ENCODE measurements at places on chromosomes 12 and 14. TPM values are rescaled to one million over a fixed set of nuclear protein-coding genes. Genes with fewer than 3 reads are reported as not detected.

GRCh38 chr12:30679241-30679640 is 16.4 kb downstream of the IPO8 start:
- no peak for DNase-seq

GRCh38 chr12:130514149-130514551 is 176.5 kb downstream of the PIWIL1 start:
- DNase-seq = no peak

DNA sequence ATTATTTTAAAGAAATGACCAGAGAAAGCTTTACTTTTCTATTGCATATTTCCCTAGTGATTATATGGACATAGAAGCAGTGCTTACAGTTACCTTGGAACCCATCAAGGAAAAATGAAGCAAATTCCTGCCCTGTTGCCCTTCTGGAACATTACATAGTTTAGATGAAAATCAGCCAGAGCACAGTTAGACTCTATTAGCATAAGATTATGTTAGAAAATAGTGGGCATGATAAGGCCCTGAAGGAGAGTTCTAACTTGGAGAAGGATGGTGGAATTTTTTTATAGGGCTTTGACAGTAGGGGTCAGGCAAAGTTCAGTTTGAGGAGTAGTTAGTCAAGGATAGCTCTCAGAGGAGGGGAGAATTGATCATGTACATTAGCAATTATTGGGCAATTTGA is 74.3 kb downstream of the FUT8 start:
- no peak for DNase-seq

DNA sequence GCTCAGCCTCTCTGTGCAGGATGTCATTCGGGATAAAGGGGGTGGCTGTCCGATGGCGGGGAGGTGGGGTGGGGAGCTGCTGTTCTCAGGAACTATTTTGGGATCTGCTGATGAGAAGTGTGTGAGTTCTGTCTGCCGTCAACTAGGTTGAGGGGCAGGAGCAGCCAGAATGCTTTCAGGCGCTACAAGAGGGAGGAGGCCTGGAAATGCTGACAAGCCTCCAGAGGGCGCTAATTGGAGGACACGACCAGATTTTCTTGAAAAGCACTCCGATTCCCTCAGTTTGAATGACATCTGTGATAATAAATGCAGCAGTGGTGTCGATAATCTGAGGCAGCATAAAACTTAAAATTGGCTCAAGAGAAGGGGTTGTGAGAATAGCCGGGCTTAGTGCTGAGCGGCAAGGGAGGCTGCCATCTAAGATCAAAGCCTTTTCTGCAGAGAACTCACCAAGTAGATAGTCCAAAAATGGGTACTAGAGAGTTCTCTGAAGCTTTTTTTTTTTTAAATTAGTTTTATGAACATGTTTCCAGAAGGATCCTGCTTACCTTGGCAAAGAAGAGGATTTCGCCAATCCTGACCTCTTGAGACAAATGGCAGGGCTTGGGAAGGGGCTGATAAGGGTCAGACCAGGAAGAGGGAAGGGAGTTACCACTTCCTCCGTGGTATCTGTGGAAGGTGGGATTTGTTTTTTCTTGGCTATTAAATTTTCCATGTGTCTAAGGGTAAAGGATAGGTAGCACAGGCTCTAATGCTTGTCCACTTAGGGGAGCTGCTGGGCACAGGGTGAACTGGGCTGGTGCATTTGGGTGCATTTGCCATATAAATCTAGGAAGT is 94.4 kb downstream of the CRACR2A start:
- DNase-seq = peak; percentile 6

DNA sequence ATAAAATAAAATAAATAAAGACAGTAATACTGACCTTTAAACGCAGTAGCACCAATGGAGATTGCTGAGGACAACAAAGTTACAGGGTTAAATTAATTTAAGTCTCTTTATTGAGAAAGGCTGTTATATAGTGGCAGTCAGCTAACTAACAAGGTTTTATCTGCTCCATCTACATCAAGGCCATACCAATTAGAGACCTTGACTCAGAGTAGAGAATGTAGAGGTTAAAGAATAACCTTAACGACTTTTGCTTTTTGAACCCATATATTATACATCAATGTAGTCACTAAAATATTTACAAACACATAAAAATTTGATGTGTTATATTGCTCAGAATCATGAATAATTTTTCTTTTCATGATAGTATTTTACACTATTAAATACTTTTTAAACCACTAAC is 21.6 kb downstream of the OSBPL8 start:
- no peak for DNase-seq

DNA sequence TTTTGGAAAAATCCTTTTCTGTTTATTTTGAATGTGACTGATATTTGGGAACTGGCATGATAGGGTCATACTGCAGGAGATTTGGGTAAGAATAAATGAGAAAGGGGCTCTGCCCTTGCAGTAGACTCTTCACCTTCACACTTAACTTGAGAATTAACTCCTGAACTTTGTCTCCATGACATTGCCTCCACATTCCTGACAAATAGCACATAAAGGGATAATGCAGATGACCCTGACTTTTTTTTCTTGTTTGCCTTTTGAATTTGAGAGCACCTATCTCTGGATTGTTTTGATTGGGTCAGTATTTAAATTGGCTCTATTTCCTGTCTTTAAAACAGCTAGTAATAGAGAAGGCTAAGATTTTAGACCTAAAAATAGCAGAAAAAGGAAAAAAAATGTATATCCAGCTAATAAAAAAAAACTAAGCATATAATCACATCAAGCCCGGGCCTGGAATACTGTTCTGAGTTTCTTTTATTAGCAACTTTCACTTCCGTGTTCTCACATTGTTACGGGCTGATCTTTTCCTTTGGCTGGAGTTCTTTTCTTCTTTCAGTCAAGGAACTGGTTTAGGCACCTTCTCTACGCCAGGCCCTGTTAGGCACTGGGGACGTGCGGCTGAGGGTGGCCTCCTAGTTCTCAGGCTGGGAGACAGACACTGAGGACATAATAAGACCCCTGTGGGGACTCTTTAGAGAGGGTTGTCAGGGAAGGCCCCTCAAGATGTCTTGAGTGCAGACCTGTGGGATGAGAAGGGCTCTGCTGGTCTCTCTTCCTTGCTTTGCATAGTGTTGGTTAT is 53.1 kb upstream of the GNPNAT1 start:
- no peak for DNase-seq

DNA sequence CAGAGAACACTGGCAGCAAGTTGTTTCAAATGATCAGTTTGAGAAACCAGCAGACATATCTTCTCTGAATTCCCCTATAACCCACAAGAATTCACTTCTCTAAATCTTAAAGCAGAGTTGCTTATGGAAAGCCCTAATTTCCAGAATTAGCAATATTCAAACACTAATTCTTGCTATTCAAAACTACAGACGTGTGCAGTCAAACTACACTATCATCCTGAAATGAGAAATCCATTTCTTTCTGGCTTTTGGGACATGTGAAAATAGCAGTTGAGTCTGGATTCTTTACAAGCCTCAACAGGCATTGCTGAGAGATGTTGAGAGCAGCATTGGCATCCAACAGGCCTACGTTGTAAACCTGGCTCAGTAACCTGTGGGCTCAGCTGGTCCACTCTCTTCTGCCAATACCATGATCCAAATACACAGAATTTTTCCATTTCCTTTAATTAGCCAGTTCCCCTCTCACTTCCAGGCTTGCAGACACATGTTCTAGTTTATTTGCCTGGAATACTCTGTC is 74.6 kb upstream of the TMTC1 start:
- DNase-seq = no peak

DNA sequence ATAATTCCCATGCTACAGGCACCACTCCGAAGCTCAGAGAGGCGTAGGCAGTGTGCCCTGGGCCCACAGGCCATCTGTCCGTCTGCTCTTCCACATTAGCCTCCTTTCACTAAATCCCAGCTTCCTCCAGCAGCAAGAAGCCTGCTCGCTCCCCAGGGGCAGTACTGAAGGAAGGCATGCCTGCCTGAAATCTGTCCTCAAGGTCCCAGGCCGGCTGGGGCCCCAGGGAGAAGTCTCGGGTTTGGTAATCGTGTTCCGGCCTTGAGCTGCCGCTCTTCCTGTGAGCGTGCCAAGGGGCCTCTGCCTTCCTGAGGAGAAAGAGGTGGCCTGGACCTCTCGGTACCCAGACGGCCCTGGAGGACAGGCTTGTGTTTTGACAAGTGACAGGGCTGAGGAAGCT is 15.2 kb upstream of the DLK1 start:
- no peak for DNase-seq

- DNase-seq = no peak
Observed at GRCh38 chr14:61591862-61592261, 103.5 kb upstream of the HIF1A start.

GRCh38 chr12:89862511-89863445 is 154.1 kb upstream of the ATP2B1 start:
- no peak for DNase-seq

GRCh38 chr12:57092529-57092862 is 3.6 kb downstream of the NAB2 start:
- no peak for DNase-seq

GRCh38 chr12:90129366-90130030 is 420.9 kb upstream of the ATP2B1 start:
- no peak for DNase-seq

GRCh38 chr12:25099010-25099409 is 96.0 kb downstream of the DNAI7 start:
- no peak for DNase-seq

DNA sequence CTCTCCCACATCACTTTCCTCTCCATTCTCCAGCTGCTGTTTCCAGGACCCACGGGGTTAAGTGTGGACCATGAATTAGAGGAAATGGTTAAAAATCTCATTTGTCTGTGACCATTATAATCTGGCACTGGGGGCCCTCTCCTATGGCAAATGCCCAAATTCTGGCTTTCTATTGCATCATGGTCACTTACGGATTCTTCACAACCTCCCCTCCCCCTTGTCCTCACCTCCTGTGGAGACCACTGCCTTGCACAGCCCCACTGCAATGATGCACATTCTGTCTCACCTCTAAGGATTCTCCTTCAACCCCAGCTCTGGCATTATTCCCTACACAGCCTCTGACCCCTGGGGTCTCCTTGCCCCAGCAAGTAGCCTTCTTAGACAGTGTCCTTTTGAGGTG is 18.9 kb downstream of the BCAT1 start:
- DNase-seq = no peak

- no peak for DNase-seq
Observed at GRCh38 chr12:123037791-123038190, 57.3 kb downstream of the ARL6IP4 start.

DNA sequence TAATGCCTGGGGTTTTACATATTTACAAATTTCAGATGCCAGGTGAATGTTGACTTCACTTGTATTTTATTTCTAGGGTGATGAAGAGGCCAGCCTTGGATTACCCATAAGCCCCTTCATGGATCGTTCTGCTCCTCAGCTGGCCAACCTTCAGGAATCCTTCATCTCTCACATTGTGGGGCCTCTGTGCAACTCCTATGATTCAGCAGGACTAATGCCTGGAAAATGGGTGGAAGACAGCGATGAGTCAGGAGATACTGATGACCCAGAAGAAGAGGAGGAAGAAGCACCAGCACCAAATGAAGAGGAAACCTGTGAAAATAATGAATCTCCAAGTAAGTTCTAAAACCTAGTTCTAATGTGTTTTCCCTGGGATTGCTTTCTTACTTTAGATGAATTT is 41.3 kb upstream of the SLCO1C1 start:
- no peak for DNase-seq

GRCh38 chr14:92575748-92576303 is 62.2 kb downstream of the RIN3 start:
- DNase-seq = no peak

- no peak for DNase-seq
Observed at GRCh38 chr12:32863128-32863527, 33.4 kb downstream of the PKP2 start.

DNA sequence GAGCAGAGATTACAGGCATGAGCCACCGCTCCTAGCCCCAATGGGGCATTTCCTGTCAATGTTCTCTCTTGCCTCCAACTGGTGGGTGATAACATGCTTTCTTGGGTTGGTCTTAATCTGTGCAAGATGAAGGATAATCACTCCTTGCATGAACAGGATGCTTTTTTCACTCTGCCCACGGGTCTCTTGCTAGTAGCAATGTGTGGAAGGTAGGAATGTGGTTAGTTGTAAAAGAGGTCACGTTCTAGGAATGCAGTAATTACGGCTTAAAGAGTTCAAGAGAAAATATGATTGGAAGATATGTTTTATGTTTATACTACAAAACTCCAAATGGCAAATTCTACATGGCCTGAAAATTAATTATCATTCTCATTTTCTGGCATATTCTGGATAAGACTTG is 10.5 kb downstream of the RNASE10 start:
- DNase-seq = no peak

DNA sequence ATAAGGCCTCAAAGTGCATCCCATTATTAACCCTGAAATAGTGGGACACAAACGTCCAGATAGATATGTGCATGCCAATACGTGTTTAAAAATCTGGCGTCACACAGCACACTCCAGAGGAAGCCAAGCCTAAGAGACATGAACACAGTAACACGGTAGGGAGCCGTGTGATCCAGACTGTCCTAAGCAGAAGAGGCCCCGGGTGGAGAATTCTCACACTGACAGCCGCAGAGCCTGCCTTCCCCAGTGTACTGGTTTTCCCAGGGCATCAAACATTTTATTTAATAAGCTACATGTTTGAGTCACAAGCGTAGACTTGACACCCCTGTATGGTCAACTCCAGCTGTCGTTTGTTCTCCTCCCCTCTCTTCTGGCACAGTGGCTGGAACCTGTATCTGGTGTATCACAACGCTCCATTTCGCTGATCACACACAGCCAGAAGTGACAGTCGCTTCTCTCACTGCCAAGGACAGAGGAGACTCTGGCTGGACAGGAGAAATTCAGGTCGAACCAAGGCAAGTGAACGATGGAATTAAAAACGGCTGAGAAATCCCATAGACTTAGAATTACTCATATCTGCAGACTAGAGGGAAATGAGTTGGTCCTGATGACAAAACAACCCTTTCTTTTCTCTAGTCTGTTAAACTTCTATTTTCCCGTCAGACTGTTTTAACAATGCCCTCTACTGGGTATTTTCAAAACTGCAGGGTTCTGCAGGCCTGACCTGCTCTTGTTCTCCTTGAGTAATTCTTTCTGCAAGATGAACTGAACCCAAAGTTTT is 359.9 kb downstream of the RGS6 start:
- DNase-seq = peak; percentile 25

- DNase-seq = peak; percentile 98
Observed at GRCh38 chr14:34496679-34497513, 34.9 kb upstream of the SPTSSA start.

DNA sequence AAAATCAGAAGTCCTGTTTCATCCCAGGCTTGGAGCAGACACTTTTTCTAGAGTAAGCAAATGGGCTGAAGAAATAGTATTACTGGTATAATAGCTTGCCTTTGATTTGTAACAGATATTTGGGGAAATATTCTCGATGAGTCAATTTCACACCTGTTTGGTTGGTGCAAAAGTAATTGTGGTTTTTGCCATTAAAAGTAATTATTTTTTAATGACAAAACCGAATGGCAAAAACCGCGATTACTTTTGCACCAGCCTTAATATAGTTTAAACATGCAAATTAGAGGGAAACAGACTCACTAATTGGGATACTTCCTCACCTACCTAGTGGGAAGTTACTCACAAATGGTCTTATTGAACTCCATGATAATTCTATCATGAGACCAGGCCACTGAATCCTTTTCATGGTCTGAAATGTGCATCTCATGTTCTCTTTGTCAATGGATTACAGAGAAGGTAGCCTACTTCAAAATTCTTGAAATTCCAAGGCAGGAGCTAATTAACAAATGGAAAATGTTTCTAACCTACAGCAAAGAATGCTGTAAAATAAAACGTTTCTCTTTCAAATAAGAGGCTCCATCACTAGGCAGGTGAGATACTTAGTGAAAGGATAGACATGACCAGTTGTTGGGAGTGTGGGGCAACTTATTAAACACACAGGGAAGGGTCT is 391.3 kb downstream of the EMP1 start:
- no peak for DNase-seq

TNFAIP2 gene
- 397 TPM for total RNA-seq

STYK1 gene
- 0.89 TPM for total RNA-seq

TAS2R8 gene
- not detected for total RNA-seq

STON2 gene
- 0.40 TPM for total RNA-seq
